ENCODE measurements at places on chromosomes 2 and 18.

DNA sequence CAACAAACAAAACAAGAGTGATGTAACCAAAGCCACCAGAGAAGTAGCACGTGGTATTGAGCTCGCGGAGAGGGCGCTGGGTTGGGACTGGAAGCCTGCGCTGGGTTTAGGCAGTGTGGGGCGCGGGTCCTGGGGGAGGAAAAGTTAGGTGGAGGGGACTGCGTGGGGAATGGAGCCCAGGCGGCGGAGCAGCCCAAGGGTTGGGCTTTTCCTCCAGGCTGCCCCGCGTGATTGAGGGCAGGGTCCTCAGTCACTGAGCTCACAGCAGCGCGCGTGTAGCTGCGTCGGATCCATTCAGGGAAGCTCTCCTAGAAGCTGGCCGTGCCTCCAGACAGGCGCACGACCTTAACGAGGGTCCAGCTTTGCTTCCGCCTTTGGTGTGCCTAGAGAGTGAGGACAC, 357.4 kb downstream of the GALR1 start:
- no peak for ATAC-seq

GRCh38 chr2:170155022-170155722, 22.8 kb upstream of the MYO3B start:
- ATAC-seq: no peak

DNA sequence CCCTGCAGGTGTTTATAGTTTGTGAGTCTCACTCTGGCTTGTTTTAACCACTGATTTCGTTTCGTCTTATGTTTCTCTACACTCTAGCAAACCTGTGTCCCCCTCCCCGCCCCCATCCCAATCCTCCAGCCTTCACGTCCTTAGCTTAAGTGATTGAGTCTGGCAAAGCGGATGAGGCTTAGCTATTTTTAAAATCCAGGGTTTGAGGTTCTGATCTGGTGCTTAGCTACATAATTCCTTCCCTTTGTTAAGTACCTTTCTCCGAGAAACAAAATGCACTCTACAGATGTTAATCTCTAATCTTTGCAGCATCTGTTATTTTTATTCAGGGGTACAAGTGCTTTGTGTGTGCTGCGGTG, 7.8 kb downstream of the AGAP1 start:
- ATAC-seq: no peak

- ATAC-seq: no peak
Observed at GRCh38 chr2:11611251-11611650, 58.7 kb downstream of the NTSR2 start.

DNA sequence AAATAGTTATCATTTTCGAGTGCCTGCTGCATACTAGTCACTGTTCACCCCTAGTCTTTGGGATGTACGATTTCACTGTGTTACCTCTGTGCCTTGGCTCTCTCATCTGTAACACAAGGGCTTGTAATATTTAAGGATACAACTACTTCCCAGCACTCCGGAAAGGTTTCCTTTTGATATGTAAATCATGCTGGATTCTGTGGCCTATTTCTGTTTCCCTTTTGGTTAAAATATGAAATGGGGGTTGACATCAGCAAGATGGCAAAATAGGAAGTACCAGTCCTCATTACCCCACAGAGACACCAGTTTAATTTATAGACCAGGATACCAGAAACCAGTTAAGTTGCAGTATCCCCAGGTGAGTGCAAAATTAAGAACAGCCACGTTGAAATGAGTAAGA, 23.5 kb downstream of the PSMG2 start:
- no peak for ATAC-seq

DNA sequence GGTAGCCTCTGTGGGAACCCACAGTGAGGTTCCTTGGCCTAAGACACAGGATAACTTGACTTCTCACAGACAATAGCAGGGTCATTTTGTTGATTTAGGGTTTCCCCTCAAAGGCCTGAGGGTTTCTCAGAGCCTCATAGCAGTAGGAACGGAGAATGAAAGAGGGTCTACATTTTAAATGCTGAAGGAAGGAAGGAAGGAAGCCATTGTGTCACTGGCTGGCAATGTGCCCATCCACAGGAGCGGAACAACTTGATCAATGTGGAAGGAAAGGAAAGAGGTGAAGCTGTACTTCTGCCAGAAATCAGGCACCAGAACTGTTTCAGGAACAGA, 5.1 kb downstream of the IL1B start:
- ATAC-seq: no peak

DNA sequence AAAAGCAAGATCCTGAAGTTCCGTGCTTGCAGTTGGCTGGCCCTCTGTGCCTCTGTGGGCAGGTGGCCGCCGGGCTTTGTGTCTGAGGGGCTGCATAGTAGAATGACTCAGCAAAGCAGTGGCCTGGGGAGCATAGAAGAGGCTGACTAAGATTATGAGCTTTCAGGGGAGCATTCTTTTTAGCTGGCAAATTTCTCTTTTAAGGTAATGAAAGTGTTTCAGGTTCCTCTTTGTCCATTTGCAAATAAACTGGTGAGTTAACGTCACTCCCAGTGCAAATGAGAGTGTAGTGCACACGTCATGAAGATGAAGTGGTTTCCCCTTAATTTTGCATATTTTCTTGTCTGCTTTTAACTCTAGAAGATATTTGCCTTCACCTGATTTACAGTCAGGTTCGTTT, 98.6 kb downstream of the BCL2L11 start:
- peak; percentile 33 for ATAC-seq

- no peak for ATAC-seq
Observed at GRCh38 chr2:188835821-188836220, 138.4 kb upstream of the COL3A1 start.

- ATAC-seq: no peak
Observed at GRCh38 chr2:23387845-23388244, 2.9 kb downstream of the KLHL29 start.

GRCh38 chr2:46335391-46336282, 38.4 kb downstream of the EPAS1 start:
- ATAC-seq: no peak

DNA sequence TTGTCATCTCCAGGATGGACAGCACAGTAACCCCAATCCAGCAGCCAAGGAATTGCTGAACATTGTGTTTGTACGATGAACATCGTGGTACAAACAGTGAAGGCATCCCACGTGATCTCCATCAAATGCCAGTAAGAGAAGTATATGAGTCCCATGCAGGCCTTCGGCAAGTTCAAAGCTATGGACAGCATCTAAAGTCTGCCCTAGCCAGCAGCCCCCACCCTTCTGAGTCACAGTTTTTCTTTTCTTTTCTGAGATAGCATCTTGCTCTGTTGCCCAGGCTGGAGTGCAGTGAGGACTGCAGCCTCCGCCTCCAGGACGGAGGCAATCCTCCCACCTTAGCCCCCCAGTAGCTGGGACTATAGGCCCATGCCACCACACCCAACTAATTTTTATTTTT, 71.0 kb upstream of the SRD5A2 start:
- no peak for ATAC-seq

GRCh38 chr2:240579771-240580614, 6.5 kb upstream of the CAPN10 start:
- peak; percentile 92 for ATAC-seq

All from activated CD4-positive, CD25-positive, alpha-beta regulatory T cell treated with anti-CD3 and anti-CD28 coated beads, Interleukin-2, amount 50 U/mL, for 24 hours (primary cell).